Type B pancreatic cell (in vitro differentiated cells): ENCODE measurements at places on chromosomes 1 and 21. TPM values are rescaled to one million over a fixed set of nuclear protein-coding genes. Genes with fewer than 3 reads are reported as not detected.

The LRP8 gene
- total RNA-seq: 7.1 and 16.5 TPM in 2 replicates

The CCDC17 gene
- total RNA-seq: 2.0 and 3.6 TPM in 2 replicates

The PHGDH gene
- total RNA-seq: 195 and 217 TPM in 2 replicates

The AGMAT gene
- 5.4 and 7.2 TPM in 2 replicates for total RNA-seq

The NUDT4B gene
- total RNA-seq: 1.3 TPM in 1 of 2 replicates, not detected in the other

The FCER1G gene
- total RNA-seq: 0.80 TPM in 1 of 2 replicates, not detected in the other

The S1PR1 gene
- 1.9 and 18.3 TPM in 2 replicates for total RNA-seq

The DIPK1A gene
- total RNA-seq: 4.6 and 9.8 TPM in 2 replicates

The OR6N1 gene
- total RNA-seq: not detected in 2 replicates

The SLC27A3 gene
- 20.6 and 22.1 TPM in 2 replicates for total RNA-seq

The COL11A1 gene
- total RNA-seq: 1.2 and 58.3 TPM in 2 replicates

The LGR6 gene
- total RNA-seq: 2.8 and 6.9 TPM in 2 replicates

The CYP2J2 gene
- 1.5 and 1.8 TPM in 2 replicates for total RNA-seq

DNA sequence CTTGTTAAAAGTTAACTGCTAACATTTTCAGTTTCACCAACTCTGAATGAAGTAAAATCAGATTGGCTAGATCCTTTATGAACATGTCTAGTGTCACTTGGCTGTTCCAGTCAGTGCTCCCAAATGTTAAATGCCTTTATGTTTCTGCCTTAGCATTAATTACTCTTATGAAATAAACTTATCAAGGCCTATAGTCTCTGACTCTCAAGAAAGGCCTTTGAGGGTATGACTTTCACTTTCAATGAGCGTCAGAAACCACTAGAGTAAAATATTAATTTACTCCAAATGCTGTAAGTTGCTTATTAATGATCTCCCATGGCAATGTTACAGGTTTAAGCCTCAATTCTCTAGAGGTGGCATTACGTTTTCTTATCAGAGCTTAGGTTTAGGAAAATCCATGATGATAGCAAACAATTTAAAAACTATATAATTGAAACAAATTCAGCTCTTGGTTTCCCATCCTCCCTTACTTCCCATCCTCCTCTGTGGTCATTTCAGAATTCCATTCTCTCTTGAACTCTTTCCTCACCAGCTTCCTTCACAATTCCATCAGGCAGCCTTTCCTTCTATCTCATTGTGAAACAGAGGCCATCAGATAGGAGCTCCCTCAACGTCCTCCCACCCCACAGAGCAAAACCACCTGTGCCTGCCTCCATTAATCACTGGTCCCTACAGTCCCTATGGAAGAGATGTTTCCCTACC is 108.6 kb upstream of the COP1 start:
- DNase-seq: no peak

DNA sequence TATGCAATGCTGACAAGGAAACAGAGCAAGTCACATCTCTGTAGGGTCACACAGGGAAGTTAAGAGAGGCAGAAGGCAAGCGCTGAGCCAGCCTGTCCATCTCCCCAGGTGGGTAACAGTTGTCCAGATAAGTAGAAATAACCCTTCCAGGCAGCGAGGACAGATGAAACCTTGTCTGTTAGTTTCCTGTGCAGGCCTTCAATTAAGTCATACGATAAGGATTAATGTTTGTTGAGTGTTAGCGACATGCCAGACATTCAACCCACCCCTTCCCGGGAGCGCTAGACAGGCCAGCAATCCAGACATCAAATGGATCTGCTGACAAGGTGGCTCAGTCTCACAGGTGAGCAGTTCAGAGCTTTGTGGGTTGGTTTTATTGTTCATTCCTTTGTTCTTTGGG is 221.5 kb upstream of the FMN2 start:
- DNase-seq: no peak

- no peak for DNase-seq
Observed at GRCh38 chr1:167871331-167871730, 42.6 kb downstream of the ADCY10 start.

DNA sequence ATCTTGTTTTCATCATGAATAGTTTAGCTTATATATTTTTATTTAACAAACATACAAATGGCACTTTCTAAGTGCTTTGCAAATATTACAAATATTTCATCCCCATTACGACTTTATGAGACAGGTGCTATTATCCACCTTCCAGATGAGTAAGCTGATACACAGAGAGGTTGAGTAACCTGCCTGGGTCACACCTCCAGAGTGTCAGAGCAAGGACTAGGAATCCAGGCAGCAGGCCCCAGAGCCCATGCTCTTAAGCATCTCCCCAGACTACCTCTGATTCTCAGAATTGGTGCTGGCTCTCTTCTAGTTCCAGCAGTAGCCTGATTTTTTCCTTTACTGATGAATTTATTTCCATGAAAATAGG is 40.0 kb downstream of the EPHB2 start:
- DNase-seq: no peak

DNA sequence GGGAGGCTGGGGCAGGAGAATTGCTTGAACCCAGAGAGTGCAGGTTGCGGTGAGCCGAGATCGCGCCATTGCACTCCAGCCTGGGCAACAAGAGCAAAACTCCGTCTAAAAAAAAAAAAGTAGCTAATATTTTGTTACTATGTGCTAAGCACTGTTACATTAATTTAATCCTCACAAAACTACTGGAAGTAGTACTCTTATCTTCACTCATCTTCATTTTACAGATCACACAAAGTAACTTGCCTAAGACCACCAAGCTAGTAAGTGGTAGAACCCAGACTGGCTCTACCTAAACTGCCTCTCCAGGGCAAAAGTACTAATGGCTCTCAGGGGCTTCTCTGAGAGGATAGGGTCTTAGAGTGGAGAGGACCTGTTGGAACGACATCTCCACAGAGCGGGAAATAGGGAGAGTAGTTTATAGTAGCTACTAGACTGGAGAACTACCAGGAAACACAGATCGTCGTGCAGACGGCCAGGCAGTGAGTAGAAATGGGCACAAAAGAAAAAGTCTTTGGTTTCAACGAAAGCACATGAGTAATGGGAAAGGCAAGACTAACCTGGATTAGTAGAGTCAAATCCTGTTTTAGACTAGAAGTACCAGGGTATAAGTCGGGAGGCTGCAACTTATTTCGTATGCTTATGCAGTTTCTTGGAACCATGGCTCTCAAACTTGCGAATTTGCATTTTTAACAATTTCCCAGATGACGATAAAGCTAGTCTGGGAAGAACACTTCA is 1.4 kb downstream of the CLCC1 start:
- no peak for DNase-seq

GRCh38 chr1:53511933-53512806 is 53.0 kb downstream of the DMRTB1 start:
- DNase-seq: no peak

DNA sequence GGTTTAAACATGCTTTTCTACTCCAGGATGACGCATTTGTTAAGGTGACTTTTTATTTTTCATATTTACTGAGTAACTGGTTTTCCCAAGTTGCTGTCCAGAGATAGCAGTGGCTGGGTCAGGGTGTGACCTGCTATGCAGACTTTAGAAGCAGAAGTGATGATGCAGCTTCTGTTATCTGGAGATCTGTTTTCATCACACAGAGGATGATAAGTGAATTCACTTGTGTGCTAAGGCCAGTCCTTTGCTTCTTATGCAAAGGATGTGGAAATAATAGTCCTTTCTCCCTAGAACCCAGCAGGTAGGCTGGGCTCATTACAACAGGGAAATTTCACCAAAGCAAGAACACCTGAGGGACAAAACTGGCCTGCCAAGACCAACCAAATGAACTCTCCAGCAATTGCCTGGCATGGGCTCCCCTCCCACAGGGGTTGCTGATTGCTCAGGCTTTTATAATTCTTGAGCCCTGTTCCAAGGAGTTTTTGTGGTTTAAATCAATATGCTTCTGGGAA is 97.8 kb upstream of the LPGAT1 start:
- DNase-seq: no peak

DNA sequence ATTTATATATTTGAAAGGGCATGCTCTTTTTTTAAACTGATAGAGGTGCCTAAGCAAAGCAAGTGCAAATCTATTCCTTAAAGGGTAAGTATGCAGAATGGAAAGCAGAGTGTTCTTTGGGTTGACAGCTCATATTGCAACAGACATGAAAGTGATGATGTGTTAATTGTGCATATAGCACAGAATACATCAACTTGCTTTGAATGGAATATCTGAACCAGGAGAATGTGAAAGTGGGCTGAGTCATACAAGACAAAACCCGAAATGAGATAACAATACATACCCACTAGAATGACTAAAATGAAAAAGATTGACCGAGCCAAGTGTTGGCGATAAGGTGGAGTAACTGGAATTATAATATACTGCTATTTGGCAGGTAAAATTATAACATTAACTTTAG is 4.3 kb downstream of the CR1 start:
- no peak for DNase-seq

- no peak for DNase-seq
Observed at GRCh38 chr1:203681739-203682138, 55.1 kb downstream of the ATP2B4 start.

- DNase-seq: no peak
Observed at GRCh38 chr1:1788136-1788535, 9.9 kb upstream of the NADK start.

GRCh38 chr1:107276247-107276646 is 135.4 kb downstream of the NTNG1 start:
- no peak for DNase-seq

DNA sequence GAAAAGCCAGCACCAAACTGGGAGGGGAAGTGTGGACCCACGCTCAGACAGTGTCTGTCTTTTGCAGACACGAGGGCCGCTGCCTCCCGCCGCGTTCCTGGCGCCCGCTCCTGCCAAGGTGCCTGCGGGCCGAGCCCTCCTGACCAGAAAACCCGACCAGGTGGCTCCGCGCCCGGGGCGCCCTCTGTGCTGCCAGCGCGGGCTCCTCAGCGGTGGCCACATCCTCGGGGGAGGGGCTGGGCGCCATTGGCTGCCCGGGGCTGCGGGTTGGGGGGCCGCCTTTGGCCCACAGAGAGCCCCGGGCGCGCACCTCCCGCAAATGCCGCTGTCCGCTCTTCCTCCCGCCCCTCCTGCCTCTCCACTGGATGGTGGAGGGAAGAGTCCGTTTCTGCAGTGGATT is 22.4 kb upstream of the TRNAU1AP start:
- DNase-seq: no peak

GRCh38 chr1:182071924-182072323 is 10.4 kb upstream of the ZNF648 start:
- no peak for DNase-seq

DNA sequence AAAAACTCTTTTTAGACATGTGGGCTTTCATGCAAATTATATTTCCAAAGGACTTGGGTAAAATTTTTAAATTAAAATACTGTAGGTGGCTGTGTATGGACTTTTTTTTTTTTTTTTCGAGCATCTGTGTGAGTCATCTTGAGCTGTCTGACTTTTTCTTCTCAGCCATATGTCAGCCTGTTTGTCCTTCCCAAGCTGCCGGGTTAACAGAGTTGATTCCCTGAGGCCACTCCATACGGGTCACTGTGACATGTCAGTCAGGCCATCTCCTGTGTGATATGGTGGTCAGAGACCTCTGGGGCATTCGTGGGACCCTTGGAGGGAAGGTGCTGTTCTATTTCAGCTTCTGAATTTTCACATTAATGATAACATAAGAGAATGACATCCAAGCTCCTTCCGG is 148.3 kb downstream of the KCNJ6 start:
- DNase-seq: no peak

GRCh38 chr1:16387201-16388188 is 20.5 kb downstream of the SZRD1 start:
- DNase-seq: no peak

- no peak for DNase-seq
Observed at GRCh38 chr1:21189906-21190500, 13.3 kb upstream of the EIF4G3 start.

GRCh38 chr1:9062021-9062471 is 7.4 kb downstream of the SLC2A5 start:
- DNase-seq: no peak

- no peak for DNase-seq
Observed at GRCh38 chr1:157968508-157968907, 24.9 kb upstream of the KIRREL1 start.

DNA sequence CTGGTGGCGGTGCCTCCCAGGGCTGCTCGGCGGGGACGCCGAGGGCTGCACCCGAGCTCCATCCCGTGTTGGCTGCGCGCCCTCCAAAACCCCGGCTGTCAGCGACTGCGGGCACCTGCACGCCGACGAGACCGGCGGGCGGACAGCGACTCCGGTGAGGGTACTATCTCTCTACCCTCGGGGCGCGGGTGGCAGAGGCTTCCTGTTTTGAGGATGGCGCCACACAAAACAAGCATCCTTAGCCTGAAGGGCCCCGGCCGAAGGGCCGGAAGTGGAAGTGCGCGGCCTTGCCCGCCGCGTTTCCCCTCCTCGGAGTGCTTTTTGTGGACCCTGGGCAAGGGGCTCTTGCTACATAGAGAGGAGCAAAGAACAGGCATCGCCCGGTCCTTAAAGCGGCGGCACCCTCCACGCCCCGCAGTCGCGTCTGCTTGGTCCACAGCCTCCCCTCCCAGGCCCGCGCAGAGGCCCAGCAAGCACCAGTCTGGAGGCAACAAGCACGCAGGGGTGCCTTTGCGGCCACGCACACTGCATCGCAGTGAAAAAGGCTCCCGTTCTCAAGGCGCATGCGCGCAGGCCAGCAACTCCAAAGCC is 561 bp upstream of the COQ8A start:
- no peak for DNase-seq

DNA sequence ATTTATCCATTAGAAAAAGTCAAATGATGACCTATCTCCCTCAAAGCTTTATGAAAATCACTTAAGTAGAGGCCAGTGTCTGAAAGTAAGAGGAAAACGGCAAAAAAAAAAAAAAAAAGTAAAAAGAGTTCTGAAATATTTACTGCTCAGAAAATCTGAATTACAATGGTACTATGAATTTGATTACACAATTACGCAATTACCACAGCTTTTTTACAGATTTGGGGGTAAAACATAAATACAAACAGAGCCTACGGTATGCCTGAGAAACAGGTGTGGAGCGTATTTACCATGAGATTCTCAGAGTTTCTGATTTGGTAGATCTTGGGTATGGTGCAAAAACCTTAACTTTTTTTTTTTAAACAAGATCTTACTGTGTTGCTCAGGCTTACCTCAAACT is 15.9 kb upstream of the FBXO28 start:
- no peak for DNase-seq

- DNase-seq: no peak
Observed at GRCh38 chr1:162207862-162208261, 138.4 kb downstream of the NOS1AP start.

GRCh38 chr1:236522937-236523703 is 662 bp upstream of the LGALS8 start:
- no peak for DNase-seq

DNA sequence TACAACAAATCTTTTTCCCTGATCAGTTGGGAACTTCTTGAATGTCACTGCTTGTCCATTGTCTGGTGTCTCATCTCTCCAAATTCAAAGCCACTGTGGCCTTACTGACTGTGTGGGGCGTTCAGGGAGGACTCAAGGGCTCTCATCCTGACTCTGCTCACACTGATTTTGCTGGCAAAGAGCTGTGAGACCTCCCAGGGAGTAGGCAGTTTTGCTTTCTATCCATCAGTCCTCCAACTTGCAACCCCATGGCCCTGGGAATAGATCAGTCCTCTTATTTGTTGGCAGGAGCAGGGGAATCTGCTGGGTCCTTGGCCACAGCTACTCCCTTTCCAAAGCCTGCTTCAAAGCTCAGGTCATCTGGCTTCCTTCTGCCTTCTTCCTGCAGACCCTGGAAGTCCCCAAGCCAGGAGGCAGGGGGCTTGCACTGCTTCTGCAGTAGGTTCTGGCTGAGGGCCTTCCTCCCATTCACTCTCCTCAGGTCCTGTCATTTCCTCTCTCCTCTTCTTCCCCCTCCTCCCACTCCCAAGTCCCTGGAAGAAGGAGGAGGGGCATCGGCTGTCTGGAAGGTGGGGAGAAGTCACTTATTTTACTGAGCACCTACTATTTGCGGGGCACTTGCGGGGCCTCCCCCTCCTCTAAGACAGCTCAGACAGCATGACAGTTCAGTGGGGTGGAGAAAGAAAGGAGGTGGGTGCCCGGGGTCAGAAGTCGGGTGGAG is 876 bp upstream of the NAV1 start:
- no peak for DNase-seq
